ENCODE measurements at places on chromosomes 4 and X. TPM values are rescaled to one million over a fixed set of nuclear protein-coding genes. Genes with fewer than 3 reads are reported as not detected.

ADGRA3 gene
- total RNA-seq = 60.6 TPM

GRIA3 gene
- 0.50 TPM for total RNA-seq

PALLD gene
- total RNA-seq = 92.7 TPM

RAB41 gene
- total RNA-seq = 0.34 TPM

ABHD18 gene
- total RNA-seq = 16.9 TPM

MTMR1 gene
- 15.2 TPM for total RNA-seq

AFAP1 gene
- 46.2 TPM for total RNA-seq

GPRASP2 gene
- total RNA-seq = 4.4 TPM

GRCh38 chr4:184234155-184234554 is 16.5 kb upstream of the ENPP6 start:
- DNase-seq = no peak

DNA sequence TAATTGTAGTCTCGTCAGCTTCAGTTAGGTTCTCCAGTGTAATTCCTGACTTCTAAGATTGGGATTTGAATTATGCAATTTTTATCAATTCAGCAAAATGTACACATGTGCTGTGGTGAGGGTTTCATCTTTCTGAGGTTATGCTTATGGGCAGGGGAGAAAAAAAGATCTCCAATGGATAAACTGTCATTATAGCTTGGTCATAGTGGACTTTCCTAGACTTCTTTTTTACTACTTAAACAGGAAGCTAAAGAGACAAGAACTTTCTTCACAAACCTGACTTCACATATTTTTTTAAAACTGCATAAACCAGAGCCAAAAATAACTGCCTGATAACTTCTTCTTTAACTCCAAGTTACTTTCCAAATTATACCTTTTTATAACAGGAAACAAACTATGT is 21.7 kb upstream of the SPP1 start:
- no peak for DNase-seq

DNA sequence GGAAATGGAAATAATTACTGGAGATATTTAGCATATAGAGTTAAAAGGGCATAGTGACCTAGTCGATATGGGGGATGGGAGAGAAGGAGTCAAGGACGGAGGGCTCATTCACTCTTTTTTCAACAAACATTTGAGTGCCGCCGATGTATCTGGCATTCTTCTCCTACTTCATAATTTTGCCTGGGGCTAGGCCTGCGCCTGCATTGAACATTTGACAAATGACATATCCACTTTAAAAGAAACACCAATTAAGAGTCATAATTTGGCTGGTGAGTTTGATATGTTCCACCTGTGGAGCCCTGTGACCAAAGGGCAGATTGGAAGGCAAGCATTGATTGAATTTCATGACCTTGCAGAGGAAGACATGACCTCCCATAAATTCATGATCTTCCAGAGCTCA is 2.6 kb upstream of the GPC3 start:
- DNase-seq = no peak

DNA sequence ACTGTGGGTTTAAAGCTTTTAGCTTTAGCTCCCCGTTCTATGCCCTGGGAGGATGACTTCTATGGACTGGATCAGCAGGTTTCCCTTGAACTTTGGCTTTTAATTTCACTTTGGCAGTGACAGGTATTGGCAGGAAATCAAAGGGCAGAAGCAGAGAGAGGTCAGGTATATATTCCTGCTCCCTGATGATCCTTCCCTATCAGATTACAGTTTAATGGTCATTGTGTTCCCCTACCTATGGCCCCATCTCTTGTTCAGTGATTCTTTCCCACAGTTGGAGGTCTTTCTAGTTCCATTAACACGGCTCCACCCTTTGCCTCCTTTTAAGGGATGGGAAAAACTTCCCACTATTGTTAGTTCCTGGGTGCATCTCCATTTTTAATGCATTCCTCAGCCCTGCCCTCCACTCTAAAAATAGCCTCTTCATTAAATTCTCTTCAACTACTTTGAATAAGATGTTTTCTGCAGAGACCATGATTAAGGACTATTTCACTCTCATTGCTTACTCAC is 107.8 kb upstream of the TMEM47 start:
- no peak for DNase-seq

DNA sequence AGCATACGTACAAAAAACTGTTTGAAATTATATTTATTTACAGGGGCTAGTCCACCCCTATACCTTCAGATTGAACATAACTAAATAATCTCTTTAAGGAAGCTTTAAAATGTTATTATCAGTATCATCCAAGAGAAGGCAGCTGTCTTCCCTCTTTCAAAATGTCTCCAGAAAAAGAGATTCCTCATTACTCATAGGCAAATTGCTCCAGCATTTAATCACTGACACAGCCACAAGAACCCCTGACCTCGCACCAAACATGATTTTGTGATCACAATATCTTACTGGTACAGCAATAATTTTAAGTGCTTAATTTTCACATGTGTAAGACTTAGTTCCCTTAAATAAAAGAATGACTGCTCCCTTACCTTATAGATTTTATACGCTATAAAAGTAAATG is 9.7 kb downstream of the BOD1L1 start:
- no peak for DNase-seq

GRCh38 chr4:24471486-24472160 is 112.7 kb downstream of the DHX15 start:
- DNase-seq = peak; percentile 23

GRCh38 chr4:168360271-168360670 is 41.7 kb upstream of the DDX60 start:
- no peak for DNase-seq

- DNase-seq = no peak
These were observed 201.6 kb upstream of the NR3C2 start for GRCh38 chr4:148643851-148644250.

DNA sequence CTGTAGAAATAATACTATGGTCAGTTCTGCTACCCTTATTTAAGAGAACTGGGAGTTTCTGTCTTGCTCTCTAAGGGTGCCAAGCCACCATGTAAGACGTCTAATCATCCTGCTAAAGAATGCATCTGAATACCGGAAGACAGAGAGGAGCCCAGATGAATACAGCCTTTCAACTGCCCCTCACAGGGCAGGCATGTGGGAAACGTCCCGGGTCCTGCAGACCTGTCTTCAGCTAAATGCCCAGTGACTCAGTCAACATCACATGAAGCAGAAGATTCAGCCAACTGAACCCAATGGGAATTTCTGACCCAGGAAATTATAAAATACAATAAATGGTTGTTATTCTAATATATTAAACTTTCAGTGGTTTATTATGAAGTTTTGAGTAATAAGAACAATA is 2141.0 kb upstream of the AGA start:
- DNase-seq = no peak

GRCh38 chrX:129316461-129316860 is 206.8 kb downstream of the SMARCA1 start:
- DNase-seq = no peak

- no peak for DNase-seq
These were observed 2.0 kb upstream of the FBXW7 start for GRCh38 chr4:152537881-152538280.

GRCh38 chr4:704198-704891 is 1.3 kb upstream of the PCGF3 start:
- DNase-seq = no peak

GRCh38 chr4:158159054-158159717 is 13.6 kb downstream of the GASK1B start:
- DNase-seq = no peak

DNA sequence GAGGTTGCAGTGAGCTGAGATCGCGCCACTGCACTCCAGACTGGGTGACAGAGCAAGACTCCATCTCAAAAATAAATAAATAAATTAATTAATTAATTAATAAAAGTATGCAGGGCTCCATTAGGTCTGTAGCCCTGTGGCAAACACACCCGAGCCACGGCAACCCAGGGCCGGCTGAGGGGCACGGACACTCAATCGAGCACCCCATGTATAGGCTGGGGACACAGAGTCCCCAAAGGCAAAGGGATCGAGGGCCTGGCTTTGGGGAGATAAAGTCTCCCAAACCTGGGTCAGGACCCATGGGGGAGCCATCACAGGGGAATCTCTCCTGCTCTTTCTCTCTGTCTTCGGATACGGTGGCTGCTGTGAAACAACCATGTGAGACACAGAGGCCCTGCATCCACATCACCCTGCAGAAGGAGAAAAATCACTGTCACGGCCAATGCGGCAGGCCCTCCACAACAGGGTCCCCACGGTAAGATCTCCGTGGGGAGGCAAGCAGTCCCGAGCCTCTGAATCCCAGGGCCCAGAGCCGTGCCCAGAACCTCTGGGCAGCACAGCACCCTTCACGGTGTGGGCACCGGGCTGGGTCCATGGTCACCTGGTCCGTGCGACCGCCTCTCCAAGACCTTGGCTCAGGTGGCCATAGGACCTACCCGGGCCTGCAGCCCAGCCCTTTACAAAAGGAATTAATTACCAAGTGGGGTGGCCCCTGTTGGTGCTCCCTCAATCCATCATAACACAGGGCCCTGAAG is 81.8 kb downstream of the WFS1 start:
- DNase-seq = no peak

DNA sequence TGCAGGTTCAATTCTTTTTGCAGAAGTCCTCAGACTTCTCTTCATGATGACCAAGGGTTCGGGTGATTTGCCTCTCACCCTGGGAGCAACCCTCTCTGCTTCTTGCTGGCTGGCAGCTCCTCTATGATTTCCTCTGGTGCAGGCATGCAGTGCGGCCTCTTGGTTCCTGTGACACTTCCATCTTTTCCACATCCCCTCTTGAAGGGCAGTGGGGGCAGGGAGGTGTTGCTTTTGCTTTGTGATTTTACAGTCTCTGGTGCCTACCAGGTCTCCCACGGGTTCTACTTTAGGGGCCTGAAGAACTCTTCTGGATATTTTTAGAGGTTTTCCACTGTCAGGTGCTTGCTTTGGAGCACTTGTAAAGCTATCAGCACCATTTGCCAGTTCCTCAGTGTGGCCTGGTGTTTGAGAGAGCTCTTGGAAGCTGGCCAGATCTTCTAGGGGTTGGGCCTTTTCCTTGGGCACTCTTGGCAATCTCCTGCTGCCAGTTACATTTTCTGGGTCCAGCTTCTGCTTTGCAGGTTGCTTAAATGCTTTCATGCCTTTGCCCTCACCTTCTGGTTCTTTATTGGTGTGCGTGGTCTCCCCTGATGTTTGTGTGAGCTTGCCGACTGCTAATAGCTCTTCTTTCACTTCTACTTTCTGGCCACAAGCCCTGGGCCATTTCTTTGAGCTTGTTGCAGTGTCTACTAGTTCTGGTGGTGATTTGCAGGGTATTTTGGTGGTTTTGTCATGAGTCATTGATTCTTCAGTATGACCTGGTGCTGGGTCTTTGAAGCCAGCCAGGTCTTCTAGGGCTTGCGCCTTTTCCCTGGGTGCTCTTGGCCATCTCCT is 11.5 kb upstream of the CHST7 start:
- no peak for DNase-seq

DNA sequence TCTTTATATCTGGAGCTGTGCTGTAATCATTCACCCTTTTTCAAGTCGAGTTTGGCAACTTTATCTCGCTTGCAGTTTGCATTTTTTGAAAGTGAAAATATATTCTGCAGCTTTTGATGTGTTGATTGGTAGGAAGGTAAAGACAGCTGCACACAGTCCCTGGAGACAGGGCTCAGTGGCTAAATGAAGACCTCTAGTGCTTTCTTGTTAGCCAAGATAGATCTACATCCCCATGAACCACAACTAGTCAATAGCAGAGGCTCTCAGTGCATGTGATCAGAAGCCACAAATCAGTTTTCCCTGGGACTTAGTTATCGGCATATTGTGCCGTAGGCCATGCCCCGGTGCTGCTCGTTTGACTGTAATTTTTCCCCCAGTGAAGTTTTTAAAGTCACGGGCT is 587.7 kb upstream of the PITX2 start:
- DNase-seq = no peak

DNA sequence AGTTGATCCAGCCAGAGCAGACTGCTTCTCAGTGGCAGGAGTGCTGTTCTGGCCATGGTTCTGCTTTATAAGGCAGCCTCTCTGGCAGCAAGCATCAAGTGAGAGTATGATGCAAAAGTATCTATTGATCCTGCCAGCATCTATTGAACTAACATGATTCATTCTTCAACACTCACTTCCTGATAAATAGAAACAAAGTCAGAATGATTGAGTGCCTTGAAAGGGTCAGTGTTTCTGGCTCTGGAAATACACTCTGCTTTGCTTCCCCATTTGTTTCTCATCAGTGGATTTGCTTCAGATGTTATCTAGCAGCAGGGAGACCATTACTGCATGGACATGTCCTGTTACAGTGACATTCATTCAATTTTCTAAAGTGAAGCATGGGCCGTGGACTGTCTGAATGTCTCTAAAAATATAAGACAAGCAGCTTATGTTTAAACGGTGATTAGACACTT is 66.2 kb upstream of the FRAS1 start:
- DNase-seq = no peak

DNA sequence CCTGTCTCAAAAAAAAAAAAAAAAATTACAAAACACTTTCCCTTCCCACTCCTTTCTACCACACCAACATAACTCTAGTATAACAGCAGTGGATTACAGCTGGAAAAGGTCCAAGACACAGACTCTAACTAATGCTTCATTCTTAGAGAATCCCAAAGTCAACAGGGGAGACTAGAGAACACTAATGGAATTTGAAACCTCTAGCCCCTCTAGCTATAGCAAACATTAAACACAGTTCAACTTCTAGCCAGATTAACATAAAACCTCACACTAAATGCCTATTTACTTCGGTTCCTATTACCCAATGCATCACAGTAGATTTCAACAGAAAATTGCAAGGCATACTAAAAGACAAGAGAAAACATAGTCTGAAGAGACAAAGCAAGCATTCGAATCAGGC is 10.5 kb upstream of the DHX15 start:
- no peak for DNase-seq

- no peak for DNase-seq
These were observed 50.9 kb upstream of the TMEM164 start for GRCh38 chrX:109952050-109952449.

- DNase-seq = no peak
These were observed 5.6 kb downstream of the G6PD start for GRCh38 chrX:154540897-154541535.

DNA sequence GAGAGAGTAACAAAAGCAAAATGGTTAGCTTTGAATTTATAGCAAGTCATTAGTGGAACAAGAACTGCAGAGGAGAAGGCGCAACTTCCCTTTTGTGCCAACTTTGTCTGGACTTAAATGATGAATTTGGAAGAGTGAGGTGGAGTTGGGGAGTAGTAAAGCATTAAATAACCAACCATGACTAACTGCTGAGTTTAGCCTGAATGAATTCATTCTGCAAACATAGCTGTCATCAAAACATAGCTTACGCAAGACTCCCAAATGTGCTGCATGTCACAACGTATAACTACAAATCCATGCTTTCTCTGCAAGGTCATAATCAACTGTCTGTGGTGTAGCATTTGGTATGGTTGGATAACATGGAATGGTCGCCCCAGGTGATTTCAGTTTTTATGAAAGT is 75.9 kb upstream of the RPL34 start:
- DNase-seq = no peak

DNA sequence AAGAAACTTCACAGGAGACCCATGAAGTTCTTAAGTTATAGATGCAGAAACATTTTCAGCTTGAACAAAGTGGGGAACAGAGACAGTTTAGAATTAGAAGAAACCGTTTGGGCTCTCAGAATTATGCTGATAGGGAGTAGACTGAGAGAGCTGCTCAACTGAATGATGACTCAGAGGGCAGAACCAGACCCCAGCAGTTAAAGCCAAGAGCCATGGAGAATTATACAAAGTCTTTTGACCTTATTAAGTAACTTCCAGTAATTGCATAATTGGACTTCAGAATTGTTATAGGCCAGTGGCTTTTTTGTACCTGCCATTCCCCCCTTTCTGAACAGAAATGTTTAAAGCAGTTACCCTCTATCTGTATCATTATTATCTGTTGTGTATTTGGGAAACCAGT is 642.1 kb downstream of the CCSER1 start:
- DNase-seq = no peak

Data from left colon (tissue), 2 donors.